ENCODE measurements at places on chromosomes 5 and 9. TPM values are rescaled to one million over a fixed set of nuclear protein-coding genes. Genes with fewer than 3 reads are reported as not detected.

OR1L1 gene
- total RNA-seq = not detected

DNA sequence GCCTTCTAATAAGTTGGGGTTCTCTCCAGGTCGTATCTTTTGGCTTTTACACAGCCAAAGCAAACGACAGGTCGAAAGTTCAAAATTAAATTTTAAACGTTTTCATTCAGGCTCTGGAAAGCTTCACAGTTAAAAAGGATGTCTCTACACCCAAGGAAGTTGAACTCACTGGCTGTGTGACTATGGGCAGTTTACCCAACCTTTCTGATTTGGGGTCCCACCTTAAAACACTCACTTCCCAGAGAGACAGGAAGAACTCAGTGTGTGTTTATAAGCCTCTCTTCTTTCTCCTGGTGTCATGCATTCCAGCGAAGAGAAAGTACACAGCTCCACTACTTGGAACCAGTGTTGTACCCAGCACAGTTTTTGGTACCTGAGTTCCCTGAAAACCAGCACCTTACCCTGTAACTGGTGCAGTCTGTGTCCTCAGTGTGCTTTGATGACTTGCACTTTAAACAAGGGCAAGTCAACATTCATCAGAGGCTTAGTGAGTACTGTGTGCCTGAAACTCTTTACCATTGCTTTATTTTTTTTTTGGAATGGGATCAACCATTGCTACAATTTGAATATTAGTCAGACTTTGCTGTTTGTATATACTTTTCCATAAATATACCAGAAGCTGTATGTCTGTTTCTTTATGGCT, 1.7 kb downstream of the SRD5A1 start:
- no peak for DNase-seq

GRCh38 chr9:16721972-16722371, 148.5 kb downstream of the BNC2 start:
- DNase-seq = no peak

DNA sequence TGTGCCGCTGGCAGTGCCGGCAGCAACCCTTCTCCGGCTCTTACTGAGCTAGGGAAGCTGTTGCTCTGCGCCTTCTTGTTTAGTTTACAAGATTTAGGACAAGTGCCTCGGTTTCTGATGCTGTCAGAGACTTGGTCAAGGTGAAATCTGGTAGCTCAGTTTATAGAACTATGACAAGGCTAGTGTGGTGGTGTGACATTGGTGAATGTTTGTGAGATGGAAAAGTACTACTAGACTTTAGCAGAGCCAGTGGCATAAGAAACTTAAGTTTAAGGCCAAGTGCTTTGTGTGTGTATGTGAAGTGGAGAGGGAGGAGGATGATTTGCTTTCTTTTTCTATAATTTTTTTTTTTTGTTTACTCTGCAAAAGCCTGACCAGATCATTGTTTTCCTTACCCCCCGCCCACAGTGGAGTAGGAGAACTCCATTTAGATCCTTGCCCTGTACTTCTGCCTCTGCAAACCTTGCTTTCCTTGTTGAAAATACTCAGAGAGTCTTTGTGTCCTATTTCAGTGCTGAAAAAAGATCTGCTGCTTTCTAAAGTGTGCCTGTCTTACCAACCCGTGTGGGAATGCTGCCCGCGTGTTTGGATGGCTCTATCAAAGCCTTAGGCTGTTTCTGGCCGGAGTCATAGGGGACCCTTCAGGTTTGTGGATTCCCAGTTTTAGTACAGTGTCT, 75.9 kb downstream of the TRIO start:
- DNase-seq = no peak

GRCh38 chr5:142065273-142065672, 43.3 kb upstream of the NDFIP1 start:
- DNase-seq = no peak

DNA sequence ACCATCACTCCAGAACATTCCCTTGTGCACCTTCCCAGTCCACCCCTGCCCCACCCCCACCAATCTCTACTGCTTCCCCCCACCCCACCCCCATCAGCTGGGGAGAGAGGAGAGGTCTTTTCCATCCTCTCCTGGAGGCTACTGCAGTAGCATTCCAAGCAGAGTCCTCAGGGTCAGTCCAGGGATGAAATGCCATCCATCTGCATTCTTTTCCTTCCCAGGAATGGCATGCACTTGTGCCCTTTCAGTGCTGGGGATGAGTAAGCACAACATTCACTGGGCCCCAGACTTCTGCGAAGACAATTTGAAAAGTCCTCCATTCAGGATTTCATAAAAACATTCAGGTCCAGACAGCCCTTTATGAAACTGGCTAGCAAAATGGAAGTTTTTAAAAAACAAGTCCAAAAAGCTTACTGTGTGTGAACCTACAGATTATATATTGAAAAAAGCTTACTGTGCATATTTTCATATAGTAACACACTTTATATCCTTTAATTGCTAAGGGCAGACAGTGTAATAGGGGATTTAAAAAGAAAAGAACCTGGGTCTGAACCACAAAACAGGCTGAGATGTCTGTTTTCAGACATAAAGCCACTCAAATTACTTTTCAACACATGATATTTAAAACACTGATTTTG, 50.0 kb upstream of the GOLPH3 start:
- no peak for DNase-seq

- no peak for DNase-seq
These were observed 311.7 kb upstream of the HAPLN1 start for GRCh38 chr5:84032324-84032723.

- DNase-seq = no peak
These were observed 21.1 kb downstream of the PSMB7 start for GRCh38 chr9:124394167-124394566.

DNA sequence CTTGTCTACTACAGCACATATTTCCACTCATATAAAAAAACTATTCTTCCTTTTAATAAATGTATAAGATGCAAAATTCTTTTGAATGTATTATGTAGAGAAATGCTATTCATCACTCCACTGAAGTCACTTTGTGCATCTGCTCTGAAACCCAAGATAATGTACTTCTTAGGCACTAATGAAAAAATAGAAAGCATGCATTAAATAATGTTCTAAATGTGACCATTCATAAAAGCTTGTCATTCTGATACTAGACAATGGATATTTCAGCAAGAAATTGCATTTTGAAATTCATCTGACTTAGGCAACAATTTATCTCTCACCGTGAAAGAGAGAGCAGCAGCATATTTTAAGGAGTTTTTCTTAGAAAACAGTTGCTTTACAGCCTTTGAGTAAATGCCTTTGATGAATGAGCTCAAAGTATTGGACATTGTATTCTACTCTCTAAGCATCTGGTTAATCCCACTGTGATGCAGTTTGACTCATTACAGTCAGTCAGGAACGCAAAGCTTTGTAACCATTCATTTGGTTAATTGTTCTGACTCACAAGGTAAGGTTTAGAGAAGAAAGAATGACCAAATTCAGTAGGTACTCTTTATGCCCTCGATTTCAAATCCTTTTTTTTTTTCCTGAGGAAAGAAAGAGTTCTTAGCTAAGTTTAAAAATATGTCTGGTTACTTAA, 2233.8 kb upstream of the C9orf72 start:
- DNase-seq = no peak

DNA sequence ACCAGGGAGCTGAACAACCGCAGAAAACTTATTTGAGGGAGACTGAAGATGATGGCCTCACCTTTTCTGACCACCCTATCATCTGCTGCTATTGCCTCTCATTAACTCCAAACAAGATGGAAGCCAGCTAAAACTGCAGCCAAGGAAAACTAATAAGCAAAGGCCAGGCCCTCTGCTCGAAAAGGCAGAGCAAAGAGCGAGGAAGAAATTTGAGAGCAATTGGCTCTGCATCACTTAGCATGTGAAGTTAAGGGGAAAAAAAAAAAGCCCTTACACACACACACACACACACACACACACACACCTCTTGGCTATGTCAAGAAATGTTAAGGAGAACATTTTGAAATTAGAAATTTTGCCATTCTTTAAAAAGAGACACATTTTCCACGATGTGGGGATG, 228.1 kb upstream of the CYLC2 start:
- no peak for DNase-seq

- DNase-seq = no peak
These were observed 8.9 kb downstream of the WDR5 start for GRCh38 chr9:134144801-134145200.

All from activated B cell treated with CpG ODN at 0.5 μM for 24 hours (primary cell).